ENCODE measurements at places on chromosomes 5 and 9.
A peak's percentile ranks its signal among the peaks of the same experiment; 100 is the strongest.

DNA sequence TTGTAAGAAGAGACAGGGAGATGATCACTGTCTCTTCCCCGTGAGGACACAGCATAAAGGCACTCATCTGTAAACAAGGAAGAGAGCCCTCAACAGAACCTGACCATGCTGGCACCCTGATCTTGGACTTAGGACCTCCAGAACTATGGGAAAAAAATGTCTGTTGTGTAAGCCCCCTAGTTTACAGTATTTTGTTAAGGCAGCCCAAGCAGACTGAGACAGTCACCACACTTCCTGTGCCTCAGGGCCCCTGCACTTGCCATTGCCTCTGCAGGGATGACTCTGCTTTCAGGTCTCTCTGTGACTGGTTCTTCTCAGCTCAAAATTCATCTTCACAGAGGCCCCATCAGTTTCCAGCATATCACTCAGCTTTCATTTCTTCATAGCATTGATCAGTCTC lies 372.1 kb downstream of the TLE1 start:
- no peak for DNase-seq

DNA sequence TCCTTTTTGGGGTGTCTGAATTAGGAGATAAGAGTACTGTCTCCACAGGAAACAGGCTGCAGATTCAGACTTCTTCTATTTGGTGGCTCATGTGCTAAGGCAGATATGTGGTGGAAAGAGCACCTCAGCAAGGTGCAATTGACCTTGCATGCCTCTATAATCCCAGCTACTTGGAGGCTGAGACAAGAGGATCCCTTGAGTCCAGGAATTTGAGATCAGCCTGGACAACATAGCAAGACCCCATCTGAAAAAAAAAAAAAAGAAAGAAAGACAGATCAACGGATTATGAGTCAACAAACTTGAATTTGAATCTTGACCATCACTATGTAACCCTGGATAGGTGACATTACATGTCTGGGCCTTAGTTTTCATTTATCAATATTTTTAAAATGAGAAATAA lies 44.4 kb downstream of the RFK start:
- no peak for DNase-seq

GRCh38 chr9:126523611-126524111 lies 90.1 kb upstream of the LMX1B start:
- DNase-seq, result peak; percentile 59

GRCh38 chr5:60788863-60789513 lies 55.1 kb downstream of the ELOVL7 start:
- no peak for DNase-seq

DNA sequence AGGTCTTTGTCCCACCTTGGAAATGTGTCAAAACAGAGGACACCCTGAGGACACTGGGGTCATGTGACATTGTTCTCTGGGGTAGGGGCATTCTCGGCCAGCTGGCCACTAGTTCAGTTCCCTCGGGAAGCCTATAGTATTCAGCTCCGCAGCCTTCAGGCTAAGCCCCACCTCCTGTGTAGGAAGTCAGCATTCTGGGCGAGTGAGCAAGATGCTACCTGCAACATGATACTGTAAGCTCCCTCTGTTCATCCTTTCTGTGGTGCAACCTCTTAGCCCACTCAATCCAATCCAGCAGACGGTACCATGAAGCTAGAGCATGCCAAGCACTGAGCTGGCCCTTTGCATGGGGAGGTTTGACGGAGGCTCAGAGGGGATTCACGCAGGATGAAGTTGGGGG lies 5.3 kb downstream of the NTNG2 start:
- DNase-seq, result no peak

GRCh38 chr5:149496166-149496565 lies 55.1 kb downstream of the CSNK1A1 start:
- no peak for DNase-seq

DNA sequence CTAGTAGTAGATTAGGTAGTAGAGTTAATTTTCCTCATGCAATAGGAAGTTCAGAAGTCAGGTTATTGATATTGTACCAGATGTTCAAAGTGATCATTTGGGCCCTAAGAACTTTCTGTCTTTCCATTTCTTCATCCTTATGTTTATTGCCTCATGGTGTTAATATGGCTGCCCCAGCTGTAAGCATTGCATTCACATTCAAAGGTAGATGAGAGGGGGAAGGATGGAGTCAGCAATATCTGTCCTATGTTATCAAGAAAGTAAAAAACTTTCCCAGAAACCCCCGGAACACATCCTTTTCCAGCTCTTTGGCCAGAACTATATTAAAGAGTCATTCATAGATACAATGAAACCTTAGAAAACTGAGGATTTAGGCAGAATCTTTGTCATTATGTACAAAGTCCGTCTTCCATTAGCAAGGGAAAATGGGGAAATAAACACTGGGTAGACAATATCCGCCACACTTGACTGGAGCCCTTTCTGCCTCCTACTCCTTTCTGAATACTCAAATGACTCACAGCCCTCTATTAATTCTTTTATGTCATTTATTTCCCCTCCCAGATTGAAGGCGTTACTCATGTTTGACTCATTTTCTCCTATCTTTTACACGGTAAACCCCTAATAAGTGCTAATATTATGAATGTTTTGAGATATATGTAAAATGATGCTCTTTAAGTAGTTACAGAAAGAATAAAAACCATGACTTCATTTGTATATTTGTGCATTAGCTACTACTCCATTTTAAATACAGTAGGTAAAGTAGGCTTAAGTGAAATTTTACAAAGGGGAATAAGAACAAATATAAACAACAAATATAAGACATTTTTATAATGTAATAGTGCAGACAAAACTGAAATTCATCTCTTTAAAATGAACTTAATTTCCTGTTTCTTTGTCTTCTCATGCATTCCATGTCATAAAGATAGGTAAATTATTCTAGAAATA lies 127.6 kb downstream of the SLF1 start:
- DNase-seq, result no peak

DNA sequence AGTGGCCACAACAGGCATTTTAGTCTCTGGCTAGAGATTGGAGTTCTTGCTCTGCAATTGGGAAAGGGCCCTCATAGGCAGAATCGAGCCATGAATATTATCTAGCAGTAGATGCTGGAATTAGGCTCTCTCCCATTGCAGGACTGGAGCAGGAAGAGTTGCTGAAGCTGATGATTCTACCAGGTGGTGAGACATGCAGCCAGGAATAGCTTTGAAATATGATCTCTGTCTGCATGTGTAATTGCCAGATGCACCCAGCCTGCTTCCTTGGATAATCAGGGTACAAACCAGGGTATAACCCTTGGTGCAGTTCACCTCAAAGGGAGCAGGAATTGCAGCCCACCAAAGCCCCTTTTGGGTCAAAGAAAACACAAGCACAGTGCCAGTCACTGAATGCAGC lies 211.4 kb upstream of the FTMT start:
- no peak for DNase-seq

- DNase-seq, result no peak
Observed at GRCh38 chr9:13786131-13786530, 506.6 kb upstream of the MPDZ start.

DNA sequence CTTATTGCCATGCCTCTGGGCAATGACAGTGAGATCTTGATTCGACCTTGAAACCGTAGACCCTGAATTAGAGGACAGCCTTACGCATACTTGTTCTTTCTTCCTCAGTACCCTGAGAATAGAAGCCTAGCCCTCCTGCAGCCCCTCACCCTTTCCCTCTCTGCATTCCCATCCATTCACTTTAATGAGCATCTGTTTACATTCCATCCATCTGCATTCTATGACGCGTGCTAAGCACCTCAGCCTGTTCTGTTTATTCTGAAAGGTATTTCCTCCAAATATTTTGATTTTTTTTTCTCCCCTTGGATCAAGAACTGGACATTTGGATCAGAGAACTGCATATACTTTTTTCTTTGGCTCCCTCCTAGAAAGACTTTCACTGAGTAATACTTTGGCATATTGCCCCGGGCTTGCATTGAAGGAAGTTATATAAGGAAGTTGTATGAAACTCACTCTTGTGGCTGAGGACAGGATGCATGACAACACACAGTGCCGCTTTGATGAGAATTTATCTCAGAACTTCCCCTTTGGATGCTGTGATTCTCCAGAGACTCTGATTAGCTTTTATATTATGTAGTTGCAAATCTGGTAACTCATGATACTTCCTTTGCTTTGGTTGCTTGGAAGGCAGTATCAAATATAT lies 15.7 kb downstream of the TMEM8B start:
- DNase-seq, result no peak

- no peak for DNase-seq
Observed at GRCh38 chr9:27595733-27596132, 22.5 kb upstream of the C9orf72 start.

- peak; percentile 16 for DNase-seq
Observed at GRCh38 chr5:178419651-178420050, 170.5 kb downstream of the COL23A1 start.

DNA sequence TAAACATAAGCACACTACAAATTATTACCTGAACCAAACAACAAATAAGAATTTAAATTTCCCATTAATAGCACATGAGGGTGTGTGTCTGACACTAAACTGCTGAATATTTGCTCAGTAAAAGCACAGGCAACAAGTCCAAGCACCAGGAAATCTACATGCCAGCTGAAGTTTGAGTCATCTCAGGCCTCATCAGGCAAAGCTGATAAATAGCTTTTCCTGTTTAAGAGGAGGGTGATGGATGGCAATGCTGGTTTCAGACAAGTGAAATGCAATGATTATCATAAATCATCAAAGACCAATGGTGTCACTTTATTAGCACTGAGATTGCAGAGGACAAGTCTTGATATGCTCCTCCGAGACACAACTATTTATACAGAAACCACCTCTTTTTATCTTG lies 1668.0 kb upstream of the C9orf72 start:
- DNase-seq, result no peak

DNA sequence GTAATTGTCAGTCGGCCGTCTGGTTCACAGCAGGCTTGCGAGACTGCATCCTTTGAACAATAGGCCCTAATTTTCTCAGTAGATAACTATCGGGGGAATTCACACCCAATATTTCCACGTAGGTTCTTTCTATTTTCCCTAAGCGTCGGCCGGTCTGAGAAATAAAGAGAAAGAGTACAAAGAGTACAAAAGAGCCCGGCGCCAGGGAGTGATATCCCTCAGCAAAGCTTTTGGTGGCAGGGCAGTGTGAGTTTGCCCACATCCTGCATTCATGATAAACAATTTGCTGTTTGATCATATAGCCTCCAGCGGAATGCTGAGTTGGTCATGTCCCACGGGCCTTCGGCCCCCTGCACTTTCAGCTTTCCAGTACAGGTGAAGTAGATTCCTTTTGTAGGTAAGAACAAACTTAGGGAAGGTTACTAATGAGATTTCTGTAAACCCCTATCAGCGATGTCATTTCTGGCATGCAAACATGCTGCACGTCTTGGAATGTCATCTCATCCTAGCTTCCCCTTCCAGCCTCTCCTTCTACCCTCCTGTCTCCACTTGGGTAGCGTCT lies 4.7 kb upstream of the PTGR1 start:
- DNase-seq, result no peak

DNA sequence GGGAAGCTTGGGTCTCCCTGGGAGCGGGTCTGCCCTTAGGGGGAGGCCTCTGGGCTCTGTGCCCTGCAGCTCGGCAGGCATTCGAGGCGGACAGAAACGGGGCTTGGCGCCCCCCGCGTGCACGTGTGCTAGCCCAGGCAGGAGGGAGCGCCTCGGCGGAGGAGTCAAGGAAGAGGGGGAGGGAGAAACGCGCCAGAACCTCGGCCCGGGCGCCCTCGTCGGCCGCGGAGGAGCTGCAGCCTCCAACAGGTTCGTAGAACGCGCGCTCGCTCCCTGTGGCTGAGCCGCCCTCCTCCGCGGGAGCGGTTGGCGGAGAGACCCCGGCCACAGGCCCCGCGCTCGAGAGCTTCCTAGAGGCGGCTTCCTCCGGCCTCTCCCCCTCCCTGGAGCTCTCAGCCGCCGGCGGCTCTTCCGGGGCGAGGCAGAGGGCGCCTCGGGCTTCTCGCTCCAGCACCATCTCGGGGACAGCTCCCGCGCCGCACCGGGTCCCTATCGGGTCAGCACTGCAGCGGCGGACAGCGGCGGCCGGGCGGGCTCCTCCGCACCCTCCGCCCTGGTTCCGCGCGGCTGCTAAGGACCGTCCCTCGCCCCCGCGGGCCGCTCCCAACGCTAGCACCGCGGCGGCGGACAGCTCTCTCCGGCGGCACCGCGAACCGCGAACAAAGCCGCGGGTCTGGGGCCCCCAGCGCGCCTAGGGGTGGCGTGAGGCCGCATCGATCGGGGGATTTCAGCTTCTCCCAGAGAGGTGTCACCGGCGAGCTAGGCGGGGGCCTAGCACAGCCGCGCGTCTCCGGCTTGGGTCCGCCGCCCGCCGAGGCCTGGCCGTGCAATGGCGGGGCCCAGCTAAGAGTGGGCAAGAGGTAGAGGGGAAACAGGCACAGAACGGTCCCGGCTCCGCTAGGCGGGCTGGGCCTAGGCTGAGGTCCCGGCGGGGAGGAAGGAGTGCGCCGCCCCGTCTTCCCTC lies 74.6 kb upstream of the CPLX2 start:
- no peak for DNase-seq

GRCh38 chr5:173630724-173631365 lies 14.4 kb upstream of the BOD1 start:
- DNase-seq, result no peak

- no peak for DNase-seq
Observed at GRCh38 chr5:133247151-133247709, 195.4 kb downstream of the HSPA4 start.

DNA sequence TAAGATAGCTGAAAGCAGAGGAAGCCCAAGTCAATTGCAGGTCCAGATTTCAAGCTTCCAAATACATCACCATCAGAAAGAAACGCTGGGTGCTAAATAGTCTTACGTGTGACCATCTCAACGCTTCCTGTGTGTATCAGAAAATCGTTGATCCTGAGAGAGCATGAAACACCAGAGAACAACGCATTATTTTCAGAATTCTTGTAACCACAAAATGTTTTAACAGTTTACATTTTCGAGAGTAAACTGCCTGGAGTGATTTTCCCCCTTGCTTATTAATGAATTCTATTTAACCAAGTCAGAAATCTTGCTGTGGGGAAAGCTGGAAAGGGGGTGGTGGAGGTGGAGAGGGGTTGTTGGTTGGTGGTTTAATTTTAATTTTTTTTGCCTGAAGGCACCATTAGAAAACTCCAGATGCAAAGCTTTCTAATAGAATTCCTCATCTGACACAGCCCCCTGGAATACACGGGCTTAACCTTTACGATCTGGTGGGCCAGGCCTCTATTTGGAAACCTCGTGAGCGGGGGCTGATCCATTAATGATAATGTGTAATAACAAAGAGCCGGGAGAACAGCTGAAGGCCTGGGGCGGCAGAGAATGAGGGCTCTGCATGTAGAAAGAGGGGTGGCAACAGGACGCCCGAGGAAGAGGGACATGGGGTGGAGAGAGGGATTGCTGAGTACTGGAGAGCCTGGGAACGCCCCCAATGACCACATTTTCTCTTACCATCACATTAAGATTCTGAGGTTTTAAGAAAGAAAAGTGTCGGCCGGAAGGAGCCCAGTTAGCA lies 124.5 kb upstream of the NFIB start:
- no peak for DNase-seq

DNA sequence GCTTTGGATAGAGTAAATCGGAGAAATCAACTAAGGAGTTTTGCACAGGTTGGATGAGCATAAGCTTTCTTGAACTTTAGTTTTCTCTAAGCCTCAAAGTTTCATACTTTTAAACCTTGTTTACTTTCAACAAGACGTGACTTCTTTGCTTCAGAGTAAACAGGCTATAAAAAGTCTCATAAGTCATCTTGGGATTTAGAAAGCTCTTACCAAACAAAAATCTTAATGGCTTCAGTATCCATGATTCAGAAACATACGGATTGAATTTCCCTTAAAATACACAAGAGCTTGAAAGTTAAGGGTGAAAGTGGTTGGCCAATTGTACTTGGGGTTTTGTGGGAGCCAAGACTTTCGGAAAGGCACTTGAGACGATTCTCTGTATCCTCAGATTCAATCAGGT lies 270.9 kb upstream of the ANKH start:
- no peak for DNase-seq

Measured in suprapubic skin (tissue), 4 donors.